T-helper 17 cell (primary cell): ENCODE measurements at places on chromosomes 6 and 20. TPM values are rescaled to one million over a fixed set of nuclear protein-coding genes. Genes with fewer than 3 reads are reported as not detected.

Gene FAM209B
- 3.2 TPM for total RNA-seq

DNA sequence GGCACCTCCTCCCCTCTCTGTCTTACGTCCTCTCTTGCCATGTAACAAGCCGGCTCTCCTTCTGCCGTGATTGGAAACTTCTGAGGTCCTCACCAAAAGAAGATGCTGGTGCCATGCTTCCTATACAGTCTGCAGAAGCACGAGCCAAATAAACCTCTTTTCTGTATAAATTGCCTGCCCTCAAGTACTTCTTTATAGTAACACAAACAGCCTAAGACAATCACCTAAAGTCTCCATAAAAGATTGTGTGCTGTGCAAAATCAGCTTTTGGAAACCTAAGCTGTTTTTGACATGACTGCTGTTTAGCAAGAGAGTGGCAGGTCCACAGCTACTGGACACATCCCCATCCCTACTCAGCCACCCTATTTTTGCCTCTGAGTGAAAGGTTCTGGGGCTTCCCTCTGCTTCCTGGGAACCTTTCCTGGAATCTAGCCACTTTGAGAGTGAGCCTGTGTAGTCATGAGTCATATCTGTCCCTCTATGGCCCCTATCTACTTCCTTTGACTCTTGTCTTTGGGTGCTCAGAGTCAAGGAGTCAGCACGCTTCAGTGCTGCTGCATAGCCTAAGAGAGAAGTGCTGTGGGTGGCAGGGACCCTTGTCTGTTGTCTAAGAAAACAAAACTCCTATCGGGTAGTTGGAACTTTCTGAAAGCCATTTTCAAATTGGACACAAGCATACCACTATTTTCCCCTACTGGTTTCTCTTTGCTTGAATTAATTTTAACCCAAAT is 110.0 kb downstream of the PPP1R14C start:
- DNase-seq, result no peak

- no peak for DNase-seq
Measured at GRCh38 chr6:166078294-166078693, 89.4 kb downstream of the TBXT start.

GRCh38 chr20:5845681-5846615 is 95.7 kb downstream of the SHLD1 start:
- no peak for DNase-seq

DNA sequence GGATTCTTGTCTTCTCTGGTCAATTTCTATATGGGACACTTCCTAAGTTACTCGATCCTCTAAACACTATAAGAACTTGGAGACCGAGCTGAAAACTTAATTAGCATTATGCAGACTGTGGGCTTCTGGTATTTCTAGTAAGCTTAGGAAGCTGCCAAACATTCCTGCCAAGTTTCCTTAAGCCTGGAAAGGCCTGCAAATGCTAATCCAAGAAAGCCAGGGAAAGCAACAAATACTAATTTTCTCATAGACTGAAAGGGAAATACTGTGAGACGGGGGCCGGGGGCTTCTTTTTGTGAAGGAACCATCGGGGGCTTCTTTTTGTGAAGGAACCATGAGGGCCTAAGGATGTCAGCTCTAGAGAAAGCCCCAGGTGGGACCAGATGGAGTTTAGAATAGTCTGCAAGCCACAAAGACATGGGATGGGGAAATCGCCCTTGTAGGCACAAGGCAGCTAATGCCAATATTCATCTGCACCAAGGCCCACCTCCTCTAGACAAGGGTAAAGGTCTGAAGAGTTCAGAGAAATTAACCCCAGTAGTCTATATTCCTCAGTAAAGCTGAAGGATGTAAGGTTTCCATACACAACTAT is 332.4 kb upstream of the PRDM1 start:
- DNase-seq, result no peak
